DMS 273 treated with DMSO at 0.1 percent for 48 hours (cell line): ENCODE measurements at places on chromosomes 2 and 18.

GRCh38 chr18:47175283-47175897 is 774 bp downstream of the IER3IP1 start:
- no peak for DNase-seq

GRCh38 chr2:149692961-149693396 is 105.4 kb upstream of the MMADHC start:
- no peak for DNase-seq

GRCh38 chr2:118059919-118060478 is 28.3 kb upstream of the INSIG2 start:
- DNase-seq = no peak

DNA sequence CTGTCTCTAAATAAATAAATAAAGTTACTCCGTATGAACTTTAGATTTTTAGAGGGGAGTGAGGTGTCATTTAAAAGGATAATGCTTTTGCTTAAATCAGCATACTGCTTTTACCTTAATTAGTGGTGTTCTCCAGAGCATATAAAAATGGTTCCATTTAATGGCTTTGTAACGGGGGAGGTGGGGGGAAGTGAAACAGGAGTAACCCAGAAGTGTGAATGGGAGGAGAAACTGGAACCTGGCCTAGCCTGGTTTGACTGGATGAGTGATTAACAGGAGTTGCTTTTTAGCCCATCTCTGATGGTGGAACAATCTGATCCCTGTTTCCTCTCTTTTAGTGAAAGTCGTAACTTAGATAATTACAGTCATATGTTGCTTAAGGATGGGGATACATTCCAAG is 1.6 kb downstream of the CNDP2 start:
- DNase-seq = no peak

- DNase-seq = no peak
These were observed 23.1 kb upstream of the TNFAIP6 start for GRCh38 chr2:151334082-151334815.
